ENCODE measurements at places on chromosomes 1 and 21.
A peak's percentile ranks its signal among the peaks of the same experiment; 100 is the strongest.

- DNase-seq, result peak; percentile 88
These were observed 48.4 kb downstream of the CCN1 start for GRCh38 chr1:85628791-85629531.

- no peak for DNase-seq
These were observed 41.3 kb downstream of the TTC13 start for GRCh38 chr1:230937371-230937770.

GRCh38 chr1:32536764-32537163 lies 2.5 kb upstream of the ZBTB8A start:
- no peak for DNase-seq

GRCh38 chr1:153525088-153525728 lies 10.6 kb downstream of the S100A6 start:
- DNase-seq, result no peak

- no peak for DNase-seq
These were observed 84.6 kb upstream of the DPYD start for GRCh38 chr1:98005326-98006010.

DNA sequence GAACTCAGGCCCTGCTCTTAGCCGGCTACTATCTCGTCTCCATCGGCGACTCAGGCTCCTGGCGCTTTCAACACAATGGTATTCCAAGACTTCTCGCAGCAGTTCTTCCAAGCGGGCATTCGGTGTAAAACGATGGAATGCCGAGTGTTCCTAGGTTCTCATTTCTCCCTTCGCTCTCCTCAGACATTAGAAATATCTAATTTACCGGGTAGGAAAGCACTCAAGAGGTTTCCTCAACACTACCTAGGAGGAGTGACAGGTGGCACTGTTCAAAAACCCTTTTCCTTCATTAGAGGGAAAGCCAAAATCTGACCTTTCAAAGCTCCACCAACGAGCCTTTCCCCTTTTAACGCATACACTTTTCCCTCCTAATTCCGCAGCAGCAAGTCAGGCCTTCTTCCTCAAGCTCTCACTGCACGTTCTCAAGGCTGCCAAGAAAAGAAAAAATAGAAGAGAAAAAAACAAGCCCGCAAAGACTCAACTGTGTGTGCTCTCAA lies 601 bp downstream of the UBE2G2 start:
- no peak for DNase-seq

DNA sequence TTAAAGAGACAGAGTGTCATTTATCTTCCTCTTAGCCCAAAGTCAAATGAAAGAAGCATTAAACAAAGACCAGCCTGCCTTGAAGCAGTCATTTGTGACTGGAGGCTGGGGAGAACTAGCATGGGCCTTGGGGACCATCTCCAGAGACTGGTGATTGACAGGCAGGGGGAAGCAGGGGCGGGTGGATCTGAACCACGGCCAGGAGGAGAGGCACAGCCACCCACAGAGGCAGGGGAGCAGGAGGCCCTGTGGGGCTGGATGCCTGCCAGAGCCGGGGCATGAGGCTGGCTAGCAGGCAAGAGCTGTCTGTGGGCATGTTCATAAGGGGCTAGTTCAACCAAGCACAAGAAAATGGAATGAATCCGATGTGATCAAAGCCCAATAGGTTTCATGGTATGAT lies 73.9 kb downstream of the PLXNA2 start:
- peak; percentile 25 for DNase-seq

GRCh38 chr1:41689558-41689981 lies 205.1 kb upstream of the EDN2 start:
- no peak for DNase-seq

DNA sequence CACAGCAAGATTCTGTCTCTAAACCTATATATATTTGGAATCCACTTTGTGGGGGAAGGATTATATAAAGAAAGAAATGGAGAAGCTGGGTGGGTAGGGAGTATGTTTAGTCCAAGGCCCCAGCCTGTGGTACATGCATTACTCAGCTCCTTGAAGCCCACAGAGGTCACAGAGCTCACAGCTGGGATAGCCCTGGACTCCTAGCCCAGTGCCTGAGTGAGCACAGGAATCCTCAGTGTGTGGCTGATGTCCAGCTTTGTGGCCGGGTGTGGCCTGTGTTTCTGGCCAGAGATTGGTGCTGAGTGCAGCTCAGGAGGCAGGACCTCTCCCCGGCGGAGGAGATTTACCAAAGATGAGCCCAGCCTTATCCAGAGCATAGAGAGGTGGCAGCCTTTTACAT lies 7.6 kb downstream of the CAPN9 start:
- DNase-seq, result no peak

GRCh38 chr21:44865561-44866280 lies 7.8 kb downstream of the PTTG1IP start:
- DNase-seq, result no peak

DNA sequence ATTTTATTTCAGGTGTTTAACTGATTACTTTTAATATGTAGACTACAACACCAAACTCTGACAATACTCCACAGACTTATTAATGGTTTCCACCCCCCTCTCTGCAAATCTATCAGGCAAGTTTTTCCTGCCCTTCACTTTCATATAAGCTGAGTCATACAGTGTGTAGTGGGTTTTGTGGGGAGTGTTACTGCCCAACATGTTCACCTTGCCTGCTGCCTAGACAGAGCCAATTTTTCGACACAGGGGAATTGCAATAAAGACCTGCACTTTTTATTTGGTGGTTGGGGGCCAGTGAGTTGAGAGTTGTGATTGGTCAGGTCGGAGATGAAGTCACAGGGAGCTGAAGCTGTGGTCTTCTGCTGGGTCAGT lies 119.7 kb downstream of the PPIAL4G start:
- no peak for DNase-seq

- no peak for DNase-seq
These were observed 15.7 kb upstream of the PDXK start for GRCh38 chr21:43703035-43703880.

DNA sequence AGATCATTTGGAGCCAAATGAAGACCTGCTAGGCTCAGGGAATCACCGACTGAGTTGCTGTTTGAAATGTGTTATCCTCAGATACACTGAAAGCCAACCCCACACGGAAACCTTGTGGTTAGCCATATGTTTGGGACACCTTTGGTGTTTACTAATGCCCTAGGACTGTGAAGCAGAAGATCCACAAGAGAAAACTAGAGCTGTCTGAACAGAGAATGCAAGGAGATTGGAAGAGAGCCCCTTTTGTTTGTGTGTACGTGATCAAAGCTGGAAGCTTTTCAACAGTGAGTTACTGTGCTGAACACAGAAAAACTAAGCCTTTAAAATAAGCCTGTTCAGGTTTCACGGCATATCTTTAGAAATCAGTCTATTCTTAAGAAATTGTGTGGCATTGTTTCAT lies 908.2 kb upstream of the ADGRL2 start:
- no peak for DNase-seq

DNA sequence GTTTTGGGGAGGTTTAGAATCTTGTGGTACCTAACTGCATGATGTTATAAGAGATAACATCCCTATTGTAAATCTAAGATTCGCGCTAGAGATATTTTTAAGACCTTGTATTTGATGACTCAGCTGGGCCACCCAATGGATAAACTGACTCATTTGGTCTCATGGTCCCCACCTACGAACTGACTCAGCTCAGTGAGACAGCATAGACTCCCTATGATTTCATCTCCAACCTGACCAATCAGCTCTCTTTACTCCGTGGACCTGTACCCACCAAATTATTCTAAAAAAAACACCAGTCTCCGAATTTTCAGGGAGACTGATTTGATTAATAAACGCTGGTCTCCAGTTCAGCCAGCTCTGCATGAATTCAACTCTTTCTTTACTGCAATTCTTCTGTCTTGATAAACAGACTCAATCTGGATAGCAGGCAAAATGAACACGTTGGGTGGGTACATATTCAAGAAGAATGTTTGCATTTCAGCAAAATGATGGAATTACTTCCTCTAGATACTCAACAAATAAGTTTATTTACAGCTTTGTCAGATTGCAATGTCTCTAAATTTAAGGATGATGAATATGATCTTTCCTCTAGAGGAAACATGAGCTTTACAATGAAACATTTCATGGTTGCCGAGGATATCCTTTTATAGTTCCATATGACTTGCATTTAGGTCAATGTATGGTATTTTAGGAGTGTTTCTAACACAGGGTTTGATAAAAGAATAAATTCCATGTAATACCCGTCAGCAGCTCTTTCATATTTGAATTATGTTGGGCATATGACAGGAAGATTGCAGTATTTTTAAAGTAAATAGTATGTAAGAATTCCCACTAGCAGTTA lies 516.6 kb upstream of the RGS18 start:
- no peak for DNase-seq

DNA sequence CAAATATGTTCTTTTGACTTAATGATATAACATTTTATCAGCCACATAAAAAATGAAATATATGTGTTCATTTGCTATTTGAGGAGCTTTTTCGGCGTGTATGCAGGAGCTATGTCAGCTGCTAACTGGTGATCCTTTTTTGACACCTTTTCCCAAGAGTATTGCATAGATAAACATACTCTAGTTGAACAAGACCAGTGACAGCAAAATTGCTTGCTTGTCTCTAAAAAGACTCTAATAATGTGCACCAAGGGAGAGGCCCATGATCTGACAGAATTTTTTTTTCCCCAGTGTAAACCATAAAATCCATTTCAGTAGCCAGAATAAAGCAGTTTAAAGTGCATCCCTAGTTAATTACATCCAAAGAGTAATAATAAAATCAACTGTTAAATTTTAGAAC lies 103.6 kb upstream of the BARHL2 start:
- no peak for DNase-seq

GRCh38 chr1:118021668-118022067 lies 92.1 kb downstream of the WDR3 start:
- DNase-seq, result no peak

- peak; percentile 66 for DNase-seq
These were observed 516 bp downstream of the RCOR3 start for GRCh38 chr1:211259638-211260126.

GRCh38 chr1:88401313-88401712 lies 282.8 kb upstream of the PKN2 start:
- DNase-seq, result no peak

GRCh38 chr1:167342846-167343245 lies 122.2 kb downstream of the POU2F1 start:
- no peak for DNase-seq

- DNase-seq, result no peak
These were observed 25.0 kb downstream of the CRYAA start for GRCh38 chr21:43193651-43194302.

GRCh38 chr1:94061513-94062443 lies 59.2 kb downstream of the ABCA4 start:
- DNase-seq, result peak; percentile 66

- no peak for DNase-seq
These were observed 135.7 kb downstream of the ACTL8 start for GRCh38 chr1:17890815-17891191.

Measured in NCI-H2029 (cell line).